ENCODE measurements at places on chromosomes 7 and 10.

DNA sequence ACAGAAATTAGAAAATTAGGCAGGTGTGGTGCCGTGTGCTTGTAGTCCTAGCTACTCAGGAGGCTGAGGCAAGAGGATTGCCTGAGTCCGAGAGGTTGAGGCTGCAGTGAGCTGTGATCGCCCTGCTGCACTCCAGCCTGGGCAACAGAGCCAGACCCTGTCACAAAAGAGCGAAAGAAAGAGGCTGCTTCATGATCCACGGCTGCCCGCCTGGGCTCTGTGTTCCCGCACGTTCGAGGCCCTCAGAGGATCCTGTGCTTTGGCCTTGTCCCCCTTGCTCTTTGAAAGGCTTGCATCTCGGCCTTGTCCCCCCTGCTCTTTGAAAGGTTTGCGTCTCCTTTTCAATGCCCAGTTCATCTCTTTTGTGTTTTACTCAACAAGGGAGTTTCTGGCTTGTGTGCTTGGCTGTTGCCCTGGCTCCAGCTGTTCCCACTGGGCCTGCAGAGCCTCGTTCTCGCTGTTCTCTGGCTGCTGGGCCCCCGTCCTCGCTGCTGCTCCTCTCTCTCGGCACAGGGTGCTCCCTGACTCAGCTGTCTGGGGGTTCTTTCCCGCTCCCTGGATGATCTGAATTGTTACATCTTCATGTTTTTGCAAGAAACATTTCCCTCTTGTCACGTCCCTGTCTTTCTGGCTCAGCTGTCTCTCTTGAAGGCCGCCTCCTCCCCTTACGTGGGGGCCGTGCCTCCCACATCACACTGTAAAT lies 45.1 kb upstream of the INPP5A start:
- no peaks in the 10 kb centered on the region for H3K4me1 ChIP-seq
- no peak for ATAC-seq
- no peak overlapping the region for H3K4me3 ChIP-seq

- H3K27me3 ChIP-seq = no peaks in the 10 kb centered on the region
- H3K4me3 ChIP-seq = no peak overlapping the region
Observed at GRCh38 chr7:146659732-146660131, 543.1 kb downstream of the CNTNAP2 start.

- no peaks in the 10 kb centered on the region for H3K36me3 ChIP-seq
- H3K27me3 ChIP-seq = peaks cover 3% of the 10 kb centered on the region
Observed at GRCh38 chr10:84008878-84009277, 130.4 kb upstream of the GHITM start.

GRCh38 chr10:61981460-61981859 lies 80.0 kb downstream of the ARID5B start:
- H3K4me3 ChIP-seq = no peak overlapping the region
- ATAC-seq = no peak
- H3K27ac ChIP-seq = no peak overlapping the region
- H3K27me3 ChIP-seq = no peaks in the 10 kb centered on the region
- peaks cover 18% of the 10 kb centered on the region for H3K4me1 ChIP-seq
- peaks cover 81% of the 10 kb centered on the region for H3K36me3 ChIP-seq

Measured in activated T-helper 17 cell treated with anti-CD3 and anti-CD28 coated beads, Interleukin-2, amount 50 U/mL, for 72 hours (primary cell).